OCI-M1 (cell line): ENCODE measurements at places on chromosomes 7 and 10.
A peak's percentile ranks its signal among the peaks of the same experiment; 100 is the strongest.

DNA sequence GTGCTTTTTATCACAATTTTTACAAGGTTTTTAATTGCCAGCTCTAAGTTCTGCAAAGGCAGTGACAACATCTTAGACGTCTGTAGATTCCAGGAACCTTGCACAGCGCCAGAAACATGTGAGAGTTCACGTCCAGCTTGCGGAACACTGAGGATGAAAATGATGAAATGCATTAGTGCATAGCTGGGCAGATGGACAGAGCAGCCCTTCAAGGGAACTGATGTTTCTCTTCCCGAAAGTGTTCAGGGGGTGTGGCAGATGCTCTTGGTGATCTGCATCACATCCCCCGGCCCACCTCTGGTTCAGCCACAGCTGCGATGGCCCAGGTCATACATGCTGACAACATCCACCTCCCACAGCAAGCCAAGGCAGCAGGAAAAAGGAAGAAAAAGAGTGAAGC is 40.9 kb downstream of the ITIH5 start:
- DNase-seq = no peak

- DNase-seq = peak; percentile 65
These were observed 70.9 kb downstream of the SYPL1 start for GRCh38 chr7:106041140-106041717.

DNA sequence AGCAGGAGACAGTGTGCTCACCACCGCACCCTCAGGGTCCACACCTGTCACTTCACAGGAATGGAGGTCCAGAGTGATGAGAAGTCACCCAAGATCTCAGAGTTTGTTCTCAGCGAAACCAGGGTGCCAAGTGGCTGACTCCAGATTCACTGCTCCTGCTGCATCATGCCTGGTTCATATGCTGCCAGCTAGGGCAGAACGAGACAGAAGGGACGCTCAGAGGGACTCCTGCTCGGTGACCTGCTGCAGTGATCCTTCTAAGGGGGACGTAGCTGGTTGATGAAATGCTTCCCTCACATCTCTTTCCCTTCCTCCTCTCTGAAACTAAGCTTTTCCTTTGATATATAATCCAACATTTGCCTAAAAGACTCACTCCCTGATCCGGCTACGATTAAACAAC is 248.5 kb downstream of the SFMBT2 start:
- no peak for DNase-seq

DNA sequence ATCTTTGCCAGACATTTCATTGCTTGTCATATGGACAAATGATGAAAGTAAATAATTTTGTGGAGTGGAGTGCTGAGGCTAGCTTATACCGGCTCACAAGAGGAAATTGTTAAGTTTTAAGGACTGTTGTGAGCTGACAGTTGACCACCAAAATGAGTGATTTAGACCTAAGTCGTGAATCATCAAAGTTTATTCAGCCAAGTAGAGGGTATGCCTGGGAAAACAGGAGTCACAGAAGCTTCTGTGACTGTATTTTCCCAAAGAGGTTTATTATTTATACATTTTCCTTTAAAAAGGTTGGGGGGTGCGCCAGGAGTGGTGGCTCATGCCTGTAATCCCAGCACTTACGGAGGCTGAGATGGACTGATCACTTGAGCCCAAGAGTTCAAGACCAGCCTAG is 21.8 kb downstream of the MRPS24 start:
- peak; percentile 3 for DNase-seq

DNA sequence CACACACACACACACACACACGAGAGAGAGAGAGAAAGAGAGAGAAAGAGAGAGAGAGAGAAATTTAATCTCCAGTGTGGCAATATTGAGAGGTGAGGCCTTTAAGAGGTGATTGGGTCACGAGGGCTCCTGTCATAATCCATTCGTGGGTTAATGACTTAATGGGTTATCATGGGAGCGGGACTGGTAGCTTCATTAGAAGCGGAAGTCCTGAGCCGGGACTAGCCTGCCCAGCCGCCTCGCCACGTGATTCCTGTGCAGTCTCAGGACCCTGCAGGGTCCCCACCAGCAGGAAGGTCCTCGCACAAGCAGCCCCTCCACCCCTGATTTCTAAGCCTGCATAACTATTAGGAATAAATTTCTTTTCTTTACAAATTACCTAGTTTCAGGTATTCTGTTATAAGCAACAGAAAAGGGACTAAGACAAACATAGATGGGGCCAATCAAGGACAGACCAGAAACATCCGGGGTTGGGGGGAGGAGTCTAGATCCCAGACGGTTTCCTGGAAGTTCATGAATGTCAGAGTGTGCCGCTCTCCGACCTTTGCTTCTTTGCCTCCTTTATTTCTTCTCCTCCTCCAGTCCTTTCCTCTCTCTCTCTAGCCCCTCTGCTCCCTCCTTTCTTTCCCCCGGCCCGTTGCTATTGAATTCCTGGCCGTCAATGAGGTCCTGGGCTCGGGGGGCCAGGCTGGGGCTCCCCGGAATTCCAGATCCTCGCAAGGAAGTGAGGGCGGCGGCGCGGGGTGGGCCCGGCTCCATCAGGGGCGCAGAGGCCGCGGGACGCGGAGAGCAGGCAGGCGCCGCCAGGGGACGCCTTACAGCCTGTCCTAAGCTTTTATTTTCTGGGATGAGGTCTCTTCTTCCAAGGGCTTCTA is 146.8 kb downstream of the CYP26A1 start:
- no peak for DNase-seq

- peak; percentile 93 for DNase-seq
These were observed 43.1 kb upstream of the GATAD1 start for GRCh38 chr7:92404170-92404614.

DNA sequence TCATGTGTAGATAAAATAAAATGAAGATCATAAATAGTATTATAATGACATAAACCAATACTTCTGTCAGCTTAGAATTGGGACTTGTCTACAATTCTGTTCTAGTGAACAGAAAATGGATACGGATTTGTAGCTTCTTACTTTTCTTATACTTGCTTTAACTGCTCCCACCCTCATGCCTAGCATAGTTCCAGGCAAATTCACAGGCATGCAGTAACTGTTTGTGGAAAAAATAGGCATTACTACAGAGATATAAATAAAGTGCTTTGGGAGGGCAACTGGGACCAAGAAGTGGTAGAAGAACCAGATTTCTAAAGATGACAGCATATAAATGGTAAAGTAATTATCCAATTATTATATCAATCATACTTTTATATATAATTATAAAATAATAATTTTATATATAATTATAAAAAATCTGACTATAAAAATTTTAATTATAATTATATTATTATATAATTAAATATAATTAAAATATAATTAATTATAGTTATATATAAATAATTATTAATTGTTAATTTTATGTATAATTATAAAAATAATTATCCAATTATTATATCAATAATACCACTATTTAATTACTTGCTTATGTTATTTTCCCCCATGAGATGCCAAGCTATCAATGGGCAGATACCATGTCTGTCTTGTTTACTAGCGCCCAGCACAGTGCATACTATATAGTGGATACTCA is 144.1 kb downstream of the NOC3L start:
- DNase-seq = no peak

DNA sequence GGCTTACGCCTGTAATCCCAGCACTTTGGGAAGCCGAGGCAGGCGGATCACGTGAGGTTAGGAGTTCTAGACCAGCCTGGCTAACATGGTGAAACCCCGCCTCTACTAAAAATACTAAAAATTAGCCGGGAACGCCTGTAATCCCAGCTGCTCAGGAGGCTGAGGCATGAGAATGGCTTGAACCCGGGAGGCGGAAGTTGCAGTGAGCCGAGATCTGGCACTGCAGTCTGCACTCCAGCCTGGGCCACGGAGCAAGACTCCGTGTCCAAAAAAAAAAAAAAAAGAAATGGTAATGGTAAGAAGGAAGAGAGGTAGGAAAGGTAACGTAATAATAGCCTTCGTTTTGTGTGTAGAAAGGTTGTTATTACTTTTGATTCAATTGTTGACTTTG is 1.2 kb downstream of the HSPA14 start:
- peak; percentile 56 for DNase-seq

DNA sequence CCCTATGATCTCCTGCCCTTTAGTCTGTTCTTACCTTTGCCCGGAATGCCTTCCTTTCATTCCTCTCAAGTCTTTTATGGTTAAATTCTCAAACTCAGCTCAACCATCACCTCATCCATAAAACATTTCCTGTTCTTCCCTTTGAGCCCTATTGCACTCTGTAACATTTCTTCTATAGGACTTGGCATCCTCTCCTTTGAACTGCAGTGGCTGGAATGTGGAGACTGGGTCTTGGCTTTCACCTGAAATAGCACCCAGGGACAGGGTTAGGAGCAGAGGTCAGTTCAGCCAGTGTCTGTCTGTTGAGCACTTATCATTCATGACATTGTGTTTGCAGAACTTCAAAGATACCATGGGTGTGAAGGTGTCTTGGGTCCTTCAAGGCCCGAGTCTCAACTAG is 7.2 kb downstream of the NFE2L3 start:
- no peak for DNase-seq

DNA sequence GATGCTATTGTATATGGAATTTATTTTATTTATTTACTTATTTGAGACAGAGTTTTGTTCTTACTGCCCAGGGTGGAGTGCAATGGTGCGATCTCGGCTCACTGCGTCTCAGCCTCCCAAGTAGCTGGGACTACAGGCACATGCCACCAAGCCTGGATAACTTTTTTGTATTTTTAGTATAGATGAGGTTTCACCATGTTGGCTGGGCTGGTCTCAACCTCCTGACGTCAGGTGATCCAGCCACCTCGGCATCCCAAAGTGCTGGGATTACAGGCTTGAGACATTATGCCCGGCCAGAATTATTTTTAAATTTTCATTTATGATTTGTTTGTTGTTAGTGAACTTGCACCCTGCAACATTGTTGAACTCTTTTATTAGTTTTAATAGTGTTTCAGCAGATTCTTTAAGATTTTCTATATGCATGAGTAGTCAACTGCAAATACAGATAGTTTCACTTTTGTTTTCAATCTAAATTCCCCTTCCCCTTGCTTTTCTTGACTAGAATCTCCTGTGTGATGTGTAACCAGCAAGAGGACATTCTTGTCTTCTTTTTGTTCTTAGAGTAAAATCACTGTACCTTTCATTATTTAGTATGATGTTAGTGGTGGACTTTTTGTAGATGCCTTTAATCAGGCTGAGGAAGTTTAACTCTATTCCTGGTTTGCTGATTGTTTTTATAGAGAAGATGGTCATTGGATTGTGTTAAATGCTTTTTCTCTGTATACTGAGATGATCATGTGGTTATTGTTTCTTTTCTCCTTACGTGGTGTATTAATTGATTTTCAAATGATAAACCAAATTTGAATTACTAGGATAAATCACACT is 27.8 kb downstream of the ZNF33A start:
- DNase-seq = peak; percentile 80

DNA sequence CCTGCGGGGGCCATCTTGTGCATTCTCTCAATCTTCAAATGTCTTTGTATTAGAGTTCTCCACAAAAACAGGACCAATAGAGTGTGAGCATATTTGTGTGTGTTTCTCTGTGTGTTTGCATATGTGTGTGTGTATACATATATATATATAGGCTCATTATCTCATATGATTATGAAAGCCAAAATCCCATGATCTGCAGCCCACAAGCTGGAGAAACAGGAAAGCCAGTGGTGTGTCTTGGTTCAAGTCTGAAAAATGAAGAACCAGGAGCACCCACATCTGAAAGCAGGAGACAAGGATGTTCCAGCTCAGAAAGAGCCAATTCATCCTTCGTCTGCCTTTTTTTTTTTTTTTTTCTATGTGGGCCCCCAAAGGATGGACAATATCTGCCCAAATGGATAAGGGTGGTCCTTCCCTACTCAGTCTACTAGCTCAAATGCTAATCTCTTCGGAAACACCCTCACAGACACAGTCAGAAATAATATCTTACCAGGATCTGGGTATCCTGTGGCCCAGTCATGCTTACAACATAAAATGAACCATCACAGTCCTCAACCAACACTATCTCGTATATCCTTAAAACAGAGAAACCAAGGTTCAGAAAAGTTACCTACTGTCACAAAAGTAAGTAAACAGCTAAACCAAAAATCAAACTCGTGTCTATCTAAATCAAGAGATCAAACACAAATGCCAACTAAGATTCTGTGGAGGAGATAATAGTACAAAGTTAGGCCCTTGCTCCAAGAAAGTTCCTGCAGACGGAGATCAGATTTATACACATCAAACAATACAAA is 141.9 kb downstream of the JMJD1C start:
- DNase-seq = peak; percentile 31

- no peak for DNase-seq
These were observed 7.9 kb downstream of the FAM13C start for GRCh38 chr10:59354434-59354833.

DNA sequence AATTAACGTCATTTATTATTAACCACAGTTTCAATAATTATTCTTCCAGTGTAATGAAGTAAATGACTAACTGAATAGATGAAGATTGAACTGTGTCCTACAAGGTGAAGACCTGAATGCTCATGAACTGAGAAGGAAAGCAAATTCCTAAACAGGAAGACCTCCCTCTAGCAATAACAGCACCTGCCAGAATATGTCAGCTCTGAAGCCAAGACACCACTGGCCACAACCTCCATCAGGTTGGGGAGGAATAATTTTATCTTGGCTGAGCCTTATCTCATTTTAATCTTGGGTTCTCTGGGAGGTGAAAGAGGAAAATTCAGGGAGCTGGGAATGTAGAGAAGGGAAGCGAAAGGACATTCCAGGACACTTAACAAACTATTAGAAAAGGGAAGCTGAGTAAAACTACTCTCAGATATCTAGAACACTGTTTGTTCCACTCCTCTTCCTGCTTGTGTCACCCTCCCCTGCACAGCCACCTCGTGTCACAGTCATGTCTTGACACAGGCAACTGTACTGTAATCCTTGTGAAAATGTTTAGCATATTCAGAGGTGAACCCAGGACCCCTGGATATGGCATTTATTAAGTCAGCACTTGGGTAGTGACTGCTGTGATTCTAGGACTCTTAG is 4.6 kb upstream of the SLC13A1 start:
- no peak for DNase-seq

- DNase-seq = peak; percentile 56
These were observed 48.1 kb downstream of the ATRNL1 start for GRCh38 chr10:115141254-115141653.

GRCh38 chr10:68813559-68813958 is 13.8 kb upstream of the STOX1 start:
- DNase-seq = no peak
